ENCODE measurements at places on chromosomes 11 and 22.

- DNase-seq = no peak
Observed at GRCh38 chr11:36513965-36514364, 3.9 kb upstream of the TRAF6 start.

- DNase-seq = no peak
Observed at GRCh38 chr11:4643076-4643475, 706 bp upstream of the OR51E1 start.

GRCh38 chr11:67041602-67042001 is 15.0 kb upstream of the RHOD start:
- DNase-seq = no peak

DNA sequence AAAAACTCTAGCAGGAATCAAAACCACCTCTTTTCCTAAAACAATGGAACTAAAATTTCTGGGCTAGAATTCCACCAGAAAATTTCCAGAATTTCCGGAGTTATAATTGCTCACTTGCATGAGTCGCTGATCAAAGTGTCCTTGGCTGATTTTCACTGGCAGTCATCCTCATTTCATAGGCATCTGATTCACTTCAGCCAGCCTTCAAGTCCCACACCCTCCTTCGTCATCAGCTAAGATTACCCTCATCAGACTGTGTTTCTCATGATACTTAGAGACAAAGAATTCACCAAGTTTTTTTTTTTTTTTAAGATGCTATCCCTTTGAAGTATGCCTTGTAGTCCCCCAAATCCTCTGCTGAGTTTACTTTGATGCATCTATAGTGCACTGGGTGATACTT is 71.5 kb upstream of the RAB38 start:
- DNase-seq = no peak

DNA sequence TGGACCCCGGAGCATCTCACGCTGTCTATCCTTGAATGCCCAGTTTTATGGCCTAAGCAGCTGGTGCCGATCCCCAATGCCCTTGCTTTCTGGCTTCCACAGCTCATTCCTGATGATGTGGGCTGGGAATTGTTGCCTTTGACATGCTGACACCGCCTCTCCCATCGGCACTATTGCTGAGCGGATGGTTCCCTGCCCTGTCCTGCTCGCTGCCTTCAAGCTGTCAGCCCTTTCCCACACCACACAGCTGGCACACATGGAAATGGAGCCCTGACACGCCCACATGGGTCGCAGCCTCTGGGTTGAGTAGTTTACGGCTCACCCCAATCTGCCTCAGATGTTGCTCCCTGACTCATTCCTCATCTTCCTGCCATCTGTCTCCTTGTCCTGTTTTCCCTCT is 110.2 kb upstream of the SESN3 start:
- DNase-seq = no peak

GRCh38 chr11:75793966-75794365 is 21.0 kb upstream of the UVRAG start:
- DNase-seq = no peak

- DNase-seq = no peak
Observed at GRCh38 chr22:27982106-27982505, 63.0 kb upstream of the PITPNB start.

DNA sequence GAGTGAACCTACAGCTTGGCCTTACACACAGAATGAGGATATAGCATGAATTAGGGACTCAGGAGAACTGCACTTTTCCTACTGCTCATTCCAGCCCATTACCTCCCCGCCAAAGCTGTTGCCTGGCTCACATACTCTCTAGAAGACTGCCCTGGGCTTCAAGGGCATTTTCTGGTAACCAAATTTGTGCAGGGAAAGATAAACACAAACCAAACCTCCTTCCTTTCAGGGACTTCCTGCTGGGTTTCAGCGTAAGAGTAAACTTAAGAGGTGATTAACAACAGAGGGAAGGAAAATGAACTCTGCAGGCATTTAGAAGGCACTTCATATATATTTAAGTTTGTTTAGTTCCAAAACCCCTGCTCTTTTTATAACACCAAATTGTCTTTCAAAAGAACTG is 194.9 kb downstream of the SWAP70 start:
- peak; percentile 21 for DNase-seq

GRCh38 chr22:49454726-49455125 is 372.9 kb downstream of the BRD1 start:
- DNase-seq = no peak

DNA sequence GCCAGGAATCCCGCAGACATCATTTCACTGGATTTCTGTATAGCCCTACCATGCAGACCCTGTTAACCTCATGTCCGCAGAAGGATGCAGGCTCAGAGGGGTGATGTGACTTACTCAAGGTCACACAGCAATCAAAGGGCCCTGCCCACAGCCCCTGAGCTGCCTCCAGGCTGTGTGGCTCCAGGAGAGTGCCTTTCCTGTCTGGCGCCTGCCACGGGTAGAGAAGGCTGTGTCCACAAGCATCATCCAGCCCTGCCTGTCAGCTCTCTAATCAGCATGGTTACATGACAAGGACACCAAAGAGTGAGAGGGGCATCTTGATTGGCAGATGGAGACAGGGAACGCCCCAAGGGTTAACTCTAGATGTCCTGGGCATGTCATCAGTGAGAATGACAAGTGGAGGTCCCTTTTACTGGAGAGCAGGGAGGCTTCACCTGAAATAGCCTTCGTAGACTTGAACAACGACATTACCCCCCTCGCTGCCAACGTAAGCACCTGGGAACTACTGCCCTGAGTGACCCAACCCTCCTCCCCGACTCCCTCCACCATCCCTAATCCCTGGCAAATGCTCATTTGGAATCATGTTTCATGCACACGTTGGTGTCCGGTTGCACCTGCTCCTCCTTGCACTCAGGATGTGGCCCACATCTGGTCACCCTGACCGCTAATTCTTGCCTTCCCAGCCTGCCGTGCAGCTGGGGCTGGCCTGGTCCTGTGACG is 6.9 kb downstream of the FGF19 start:
- no peak for DNase-seq

- no peak for DNase-seq
Observed at GRCh38 chr11:88324562-88325345, 12.8 kb downstream of the CTSC start.

DNA sequence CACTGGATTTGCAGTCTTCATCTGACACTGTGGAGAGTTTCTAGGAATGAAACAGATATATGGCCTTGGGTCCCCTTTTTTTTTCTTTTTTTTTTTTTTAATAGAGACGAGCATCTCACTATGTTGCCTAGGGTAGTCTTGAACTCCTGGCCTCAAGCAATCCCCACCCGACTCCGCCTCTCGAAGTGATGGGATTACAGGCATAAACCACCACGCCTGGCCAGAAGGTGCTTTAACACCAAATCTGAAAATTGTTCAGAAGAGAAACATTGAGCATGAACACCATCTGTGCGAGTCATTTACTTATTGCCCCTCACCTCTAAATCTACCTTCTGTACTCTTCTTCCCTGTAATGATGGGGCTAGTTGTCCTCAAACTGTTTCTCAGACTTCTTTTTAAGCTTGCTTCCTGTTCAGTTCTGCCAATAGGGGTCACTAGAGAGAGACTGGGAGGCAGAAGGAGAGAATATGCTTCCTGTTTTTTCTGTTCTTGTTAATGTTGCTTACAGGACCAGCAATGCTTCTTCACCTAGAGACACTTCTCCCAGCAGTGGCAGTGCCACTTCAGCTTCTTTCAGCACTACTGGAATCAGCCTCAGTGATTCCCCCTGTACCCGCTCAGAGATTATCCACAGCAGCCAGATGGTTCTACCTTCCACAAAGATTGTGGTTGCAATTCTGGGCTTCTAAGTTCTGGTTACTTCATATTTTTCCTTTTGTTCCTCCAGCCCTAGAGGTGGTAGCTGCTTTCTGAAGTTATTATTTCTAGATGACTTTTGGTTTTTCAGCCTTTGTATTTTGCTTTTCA is 20.8 kb upstream of the ZBED5 start:
- DNase-seq = peak; percentile 56

- no peak for DNase-seq
Observed at GRCh38 chr22:42461511-42461910, 29.3 kb upstream of the NFAM1 start.

DNA sequence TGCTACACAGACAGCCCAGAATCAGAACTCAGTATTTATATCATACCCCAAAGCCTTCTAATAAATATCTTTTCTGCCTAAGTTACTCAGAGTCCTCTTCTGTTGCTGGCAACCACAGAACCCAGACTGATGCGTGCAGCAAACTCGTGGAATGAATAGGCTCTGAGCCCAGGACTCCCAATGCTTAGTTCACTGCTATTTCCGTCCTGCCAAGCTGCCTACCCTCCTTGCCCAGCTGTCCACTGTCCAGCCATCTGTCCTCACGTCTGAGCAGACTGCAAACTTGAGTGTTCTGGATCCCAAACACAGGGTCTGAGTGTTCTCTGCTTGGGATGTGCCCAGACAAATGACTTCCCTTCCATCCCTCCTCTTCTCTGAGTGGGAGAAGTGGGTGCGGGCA is 19.4 kb downstream of the PTPN5 start:
- DNase-seq = no peak

DNA sequence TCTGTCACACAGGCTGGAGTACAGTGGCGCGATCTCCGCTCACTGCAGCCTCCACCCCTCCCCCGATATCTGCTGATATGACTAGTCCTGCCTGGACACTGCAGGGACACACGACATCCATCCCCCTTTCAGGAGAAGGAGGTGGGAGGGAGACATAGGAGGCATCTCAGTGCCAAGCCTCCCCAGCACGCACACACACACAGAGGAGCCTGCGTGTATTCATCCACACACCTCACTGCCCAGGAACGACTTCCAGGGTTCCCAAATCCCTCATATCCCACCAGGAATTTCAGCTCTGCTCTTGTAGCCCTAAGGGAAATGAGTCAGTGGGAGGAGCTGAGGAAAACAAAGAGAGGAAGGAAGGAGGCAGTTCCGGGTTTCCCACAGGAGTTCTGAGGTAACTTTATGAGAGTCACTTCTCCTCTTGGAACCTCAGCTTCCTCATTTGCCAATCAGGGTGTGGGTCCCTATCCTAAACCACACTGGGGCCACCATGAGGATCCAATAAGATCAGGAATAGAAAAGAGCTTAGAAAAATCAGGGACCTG is 37.2 kb upstream of the ACER3 start:
- peak; percentile 28 for DNase-seq

- no peak for DNase-seq
Observed at GRCh38 chr11:14577292-14577691, 57.1 kb upstream of the PSMA1 start.

DNA sequence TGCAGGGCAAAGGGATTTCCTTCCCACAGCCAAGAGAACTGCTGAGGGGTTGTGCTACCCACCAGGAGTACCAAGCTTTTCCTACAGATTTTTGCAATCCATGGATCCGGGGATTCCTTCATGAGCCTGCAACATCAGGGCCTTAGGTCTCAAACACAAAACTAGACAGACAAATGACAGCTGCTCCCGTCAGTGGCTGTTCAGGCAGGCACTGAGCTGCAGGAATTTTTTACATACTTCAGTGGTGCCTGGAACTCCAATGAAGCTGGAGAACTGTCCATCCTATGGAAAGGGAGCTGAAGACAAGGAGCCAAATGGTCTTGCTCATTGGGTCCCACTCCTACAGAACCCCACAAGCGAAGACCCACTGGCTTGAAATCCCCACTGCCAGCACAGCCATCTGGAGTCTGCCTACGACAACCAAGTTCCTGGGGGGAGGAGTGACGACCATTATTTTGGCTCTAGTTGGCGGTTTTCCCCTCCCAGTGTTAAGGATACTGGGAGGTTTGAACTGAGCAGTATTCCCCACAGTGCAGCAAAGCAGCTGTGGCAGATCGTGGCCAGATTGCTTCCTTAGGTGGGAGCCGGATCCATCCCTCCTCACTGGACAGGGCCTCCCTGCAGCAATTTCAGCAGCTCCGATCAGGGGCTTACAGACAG is 157.7 kb upstream of the TMEM45B start:
- no peak for DNase-seq

DNA sequence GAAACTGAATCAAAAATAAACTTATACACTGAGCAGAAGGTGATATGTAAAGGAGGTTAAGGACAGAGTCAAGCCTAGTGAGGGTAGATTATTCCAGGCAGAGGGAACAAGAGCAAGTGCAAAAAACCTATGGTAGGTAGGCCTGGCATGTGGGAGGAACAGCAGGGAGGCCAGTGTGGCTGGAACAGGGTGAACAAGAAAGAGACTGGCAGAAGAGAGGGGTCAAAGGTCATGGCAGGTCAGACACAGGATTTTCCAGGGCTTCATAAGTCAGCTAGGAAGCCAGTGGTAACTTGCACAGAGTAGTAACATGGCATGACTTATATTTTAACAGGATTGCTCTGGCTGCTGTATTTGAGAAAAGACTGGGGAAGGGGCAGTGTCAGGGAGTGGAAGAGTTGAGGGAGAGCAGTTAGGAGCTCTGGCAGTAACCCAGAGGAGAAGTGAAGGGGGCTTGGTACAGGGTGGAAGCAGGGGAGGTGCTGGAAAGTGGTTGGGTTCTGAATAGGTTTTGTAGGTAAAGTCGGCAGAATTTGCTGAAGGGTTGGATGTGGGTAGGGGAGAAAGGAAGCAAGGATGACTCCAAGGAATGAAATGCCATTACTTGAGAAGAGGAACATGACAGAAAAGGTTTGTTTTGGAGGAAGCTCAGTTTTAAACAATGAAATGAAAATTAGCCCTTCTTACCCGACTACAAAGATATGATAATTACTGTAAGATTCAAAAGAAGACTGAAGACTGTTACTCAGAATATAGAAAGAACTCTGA is 86.2 kb downstream of the ZNRF3 start:
- no peak for DNase-seq

- DNase-seq = no peak
Observed at GRCh38 chr11:106238704-106239360, 161.4 kb downstream of the AASDHPPT start.

DNA sequence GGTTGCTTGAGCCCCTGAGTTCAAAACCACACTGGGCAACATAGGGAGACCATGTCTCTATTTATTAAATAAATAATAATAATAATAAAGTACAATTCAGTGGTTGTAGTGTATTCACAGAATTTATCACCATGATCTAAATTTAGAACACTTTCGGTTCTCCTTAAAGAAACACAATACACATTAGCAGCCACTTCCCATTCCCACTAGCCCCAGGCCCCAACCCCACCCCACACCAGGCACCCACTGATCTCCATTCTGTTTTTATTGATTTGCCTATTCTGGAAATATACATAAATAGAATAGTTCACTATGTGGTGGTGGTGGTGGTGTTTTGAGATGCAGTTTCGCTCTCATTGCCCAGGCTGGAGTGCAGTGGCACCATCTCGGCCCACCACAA is 45.7 kb downstream of the BCL2L13 start:
- DNase-seq = no peak

- DNase-seq = no peak
Observed at GRCh38 chr11:19020831-19021230, 39.7 kb downstream of the MRGPRX2 start.

Data from HEK293T (cell line).